ENCODE measurements at places on chromosomes 12 and 14.

DNA sequence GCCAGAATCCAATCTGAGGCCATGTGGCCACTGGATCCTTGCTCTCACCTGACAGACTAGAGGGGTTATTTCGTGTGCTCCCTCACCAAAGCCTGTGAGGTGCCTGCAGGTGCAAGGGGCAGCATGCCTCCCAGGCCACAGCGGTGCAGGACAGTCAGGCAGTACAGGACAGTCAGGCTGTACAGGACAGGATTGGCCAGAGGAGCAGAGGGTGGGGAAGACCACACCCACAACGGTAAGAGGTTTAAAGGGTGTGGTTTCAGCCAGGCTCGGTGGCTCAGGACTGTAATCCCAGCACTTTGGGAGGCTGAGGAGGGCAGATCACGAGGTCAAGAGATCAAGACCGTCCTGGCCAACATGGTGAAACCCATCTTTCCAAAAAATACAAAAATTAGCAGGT is 3.1 kb upstream of the BRF1 start:
- DNase-seq = no peak

GRCh38 chr12:75862692-75863471 is 168.7 kb downstream of the PHLDA1 start:
- no peak for DNase-seq

DNA sequence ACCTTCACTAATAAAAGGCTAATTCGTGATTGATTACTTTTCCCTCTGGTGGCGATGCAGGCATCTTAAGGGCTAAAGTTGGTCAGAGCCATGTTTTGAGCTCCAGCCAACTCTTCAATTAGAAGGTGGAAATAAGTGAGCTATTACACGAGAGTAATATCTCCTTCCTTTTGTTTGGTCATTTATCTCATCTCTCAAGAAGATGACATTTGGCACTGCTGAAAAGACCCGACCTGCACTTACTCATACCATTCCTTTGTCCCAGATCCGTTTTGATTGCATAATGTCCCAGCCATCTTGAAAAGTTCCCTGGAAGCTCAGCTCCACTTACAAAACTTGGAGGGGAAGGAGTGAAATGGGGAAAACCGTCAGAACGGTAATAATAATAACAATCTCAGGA is 316.2 kb downstream of the VRK1 start:
- DNase-seq = no peak

DNA sequence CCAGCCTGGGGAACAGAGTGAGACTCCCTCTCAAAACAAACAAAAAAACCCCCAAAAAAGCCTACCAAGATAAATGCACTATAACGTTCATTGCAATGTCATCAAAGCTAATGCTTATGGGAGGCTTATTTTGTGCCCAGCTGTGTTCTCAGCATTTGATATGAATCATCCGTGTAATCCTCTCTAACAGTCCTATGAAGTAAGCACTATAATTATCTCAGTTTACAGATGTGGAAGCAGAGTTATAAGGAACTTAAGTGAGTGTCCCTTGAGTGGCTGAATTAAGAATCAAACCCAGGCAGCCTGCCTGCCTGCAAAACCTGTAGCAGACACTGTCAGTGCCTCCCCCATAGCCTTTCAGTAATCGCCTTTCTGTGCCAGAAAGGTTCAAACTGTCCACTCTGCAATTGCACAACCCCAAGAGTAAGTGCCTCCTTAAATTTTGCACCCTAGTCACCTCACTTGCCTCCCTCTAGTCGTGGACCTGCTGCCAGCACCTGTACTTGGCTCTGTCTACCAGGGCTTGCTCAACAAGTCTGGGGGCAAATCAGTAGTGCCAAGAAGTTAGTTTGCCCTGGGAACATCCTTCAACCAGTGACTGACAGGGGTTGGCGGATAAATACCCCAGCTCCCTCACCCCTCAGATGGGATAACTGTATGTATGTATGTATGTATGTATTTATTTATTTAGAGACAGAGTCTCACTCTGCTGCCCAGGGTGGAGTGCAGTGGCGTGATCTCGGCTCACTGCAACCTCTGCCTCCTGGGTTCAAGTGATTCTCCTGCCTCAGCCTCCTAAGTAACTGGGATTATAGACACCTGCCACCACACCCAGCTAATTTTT is 23.8 kb upstream of the PPP1CC start:
- DNase-seq = no peak

DNA sequence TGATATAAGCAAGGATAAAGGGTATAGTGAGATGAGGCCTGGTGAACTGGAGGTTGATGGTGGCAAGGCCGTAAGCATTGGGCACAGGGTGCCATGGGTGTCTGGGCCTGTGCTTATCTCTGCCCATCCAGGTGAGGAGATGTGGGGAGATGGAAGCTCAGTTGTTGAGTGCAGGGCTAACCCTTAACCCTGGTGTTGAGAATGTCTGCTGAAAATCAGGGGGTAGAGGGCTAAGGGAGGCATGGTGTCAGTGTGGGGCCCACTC is 86.1 kb downstream of the SYNE2 start:
- DNase-seq = no peak

- no peak for DNase-seq
Observed at GRCh38 chr14:87076146-87076545, 916.8 kb downstream of the GALC start.

DNA sequence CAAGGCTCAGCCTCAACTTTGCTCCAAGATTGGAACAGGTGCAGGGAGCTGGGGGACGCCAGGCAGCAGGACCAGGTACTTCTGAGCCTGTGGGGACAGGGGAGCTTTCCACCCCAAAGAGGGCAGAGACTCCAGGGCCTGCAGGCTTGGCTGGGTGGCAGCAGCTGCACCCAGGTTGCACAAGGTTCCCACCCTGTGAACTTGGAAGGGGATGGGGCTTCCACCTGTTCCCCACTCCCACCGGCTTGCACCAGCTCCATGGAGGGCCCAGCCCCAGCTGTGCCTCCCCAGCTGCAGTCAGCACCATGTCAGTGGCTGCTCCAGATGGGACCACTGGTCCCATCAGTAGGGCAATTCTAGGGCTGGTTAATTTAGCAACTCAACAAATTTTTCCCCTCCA is 114.0 kb upstream of the CDKN3 start:
- DNase-seq = no peak

GRCh38 chr12:11917501-11917900 is 153.2 kb upstream of the BCL2L14 start:
- no peak for DNase-seq

GRCh38 chr12:11681207-11681606 is 31.7 kb downstream of the ETV6 start:
- no peak for DNase-seq

GRCh38 chr12:46580445-46580844 is 207.9 kb upstream of the SLC38A2 start:
- DNase-seq = no peak

Measured in COR-L47 (cell line).